ENCODE measurements at places on chromosomes 6 and 20. TPM values are rescaled to one million over a fixed set of nuclear protein-coding genes. Genes with fewer than 3 reads are reported as not detected.

ADGRF4 gene
- total RNA-seq = not detected

MUCL3 gene
- total RNA-seq = not detected

ME1 gene
- total RNA-seq = 29.3 TPM

RNF217 gene
- total RNA-seq = 32.5 TPM

CAPN11 gene
- total RNA-seq = 1.8 TPM

NKAIN2 gene
- not detected for total RNA-seq

HDAC2 gene
- 148 TPM for total RNA-seq

PRDM1 gene
- total RNA-seq = 4.8 TPM

ISM1 gene
- not detected for total RNA-seq
